ENCODE measurements at places on chromosomes 5 and 9.

DNA sequence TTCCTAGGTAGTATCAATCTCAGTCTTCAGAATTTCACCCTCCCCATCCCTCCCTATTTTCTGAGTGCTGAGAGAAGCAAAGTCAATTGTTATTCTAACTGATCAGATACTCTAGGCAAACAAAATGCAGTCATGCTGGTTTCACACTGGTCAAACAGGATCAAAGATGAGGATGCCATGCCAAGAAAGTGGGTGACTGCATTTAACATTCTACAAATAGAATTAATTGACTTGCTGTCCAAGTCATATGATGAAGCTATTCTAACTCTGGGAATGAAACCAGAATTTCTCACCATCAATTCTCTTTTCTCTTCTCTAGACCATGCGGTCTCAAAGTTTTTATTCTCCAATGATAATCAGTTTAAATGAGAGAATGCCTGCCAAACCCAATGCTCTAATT lies 112.5 kb downstream of the CTNND2 start:
- DNase-seq = no peak

DNA sequence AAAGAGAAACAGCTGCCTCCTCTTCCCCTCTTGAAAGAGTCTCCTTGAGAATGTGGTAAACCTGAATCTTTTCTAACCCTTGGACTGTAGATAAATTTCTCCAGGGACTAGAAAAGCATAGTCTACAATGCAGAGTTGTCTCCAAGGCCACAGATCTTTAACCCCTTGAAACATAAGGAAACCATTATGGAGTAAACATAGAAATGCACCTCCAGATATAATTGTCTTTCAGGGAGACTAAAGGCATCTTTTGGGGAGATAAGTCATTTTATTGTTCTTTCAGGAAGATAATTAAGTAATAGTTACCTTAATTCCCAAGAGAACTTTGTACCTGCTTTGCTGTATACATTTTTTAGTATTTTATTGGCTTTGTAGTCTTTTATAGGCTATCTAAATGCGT lies 373.6 kb upstream of the GRIA1 start:
- DNase-seq = no peak

GRCh38 chr9:131774636-131775035 lies 34.8 kb upstream of the RAPGEF1 start:
- no peak for DNase-seq

DNA sequence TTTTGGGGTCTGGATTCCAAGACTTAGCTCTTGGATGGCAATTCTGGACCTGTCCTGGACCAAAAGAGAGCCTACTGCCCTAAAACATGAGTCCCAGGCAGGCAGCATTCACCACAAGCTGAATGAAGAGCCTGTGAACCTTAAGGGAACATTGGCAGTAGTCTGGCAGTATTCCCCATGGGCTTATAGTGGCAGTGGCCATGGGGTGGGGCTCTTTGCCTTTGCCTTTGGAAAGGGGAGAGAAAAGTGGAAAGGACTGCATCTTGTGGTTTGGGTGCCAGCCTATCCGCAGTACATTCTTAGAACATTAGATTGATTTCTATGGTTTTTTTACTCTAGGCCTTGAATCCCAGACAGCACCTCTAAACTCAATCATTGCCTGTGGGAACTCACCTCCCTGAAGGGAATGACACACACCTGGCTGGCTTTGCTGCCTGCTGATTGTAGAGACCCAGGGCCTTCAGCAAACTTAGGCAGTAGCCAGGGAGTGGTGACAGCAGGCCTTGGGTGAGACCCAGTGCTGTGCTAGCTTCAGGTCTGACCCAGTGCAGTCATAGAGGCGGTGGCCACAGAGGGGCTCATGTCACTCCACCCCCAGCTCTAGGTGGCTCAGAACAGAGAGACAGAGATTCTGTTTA lies 216.3 kb downstream of the CETN3 start:
- DNase-seq = no peak

- peak; percentile 53 for DNase-seq
These were observed 115.4 kb upstream of the GNA14 start for GRCh38 chr9:77763566-77763965.

DNA sequence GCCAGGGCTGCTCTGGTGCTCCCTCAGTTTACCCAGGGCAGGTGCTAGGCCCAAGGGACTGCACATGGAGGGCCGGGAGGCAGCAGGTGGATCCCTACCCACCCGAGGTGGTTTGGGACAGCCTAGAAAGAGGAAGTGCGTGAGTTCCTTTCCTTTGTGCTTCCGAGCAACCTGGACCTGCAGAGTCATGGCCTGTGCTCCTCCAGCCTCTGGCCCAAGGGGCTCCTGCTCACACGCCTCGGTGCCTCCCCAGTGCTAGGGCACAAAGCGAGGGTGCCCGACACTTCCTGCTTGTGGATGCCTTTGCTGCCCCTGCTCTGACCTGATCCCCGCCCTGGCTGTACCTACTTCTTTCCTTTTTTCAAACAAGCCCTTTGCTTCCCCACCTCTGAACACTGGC lies 79.3 kb downstream of the RXRA start:
- no peak for DNase-seq

GRCh38 chr5:143470120-143470519 lies 66.6 kb upstream of the NR3C1 start:
- no peak for DNase-seq

DNA sequence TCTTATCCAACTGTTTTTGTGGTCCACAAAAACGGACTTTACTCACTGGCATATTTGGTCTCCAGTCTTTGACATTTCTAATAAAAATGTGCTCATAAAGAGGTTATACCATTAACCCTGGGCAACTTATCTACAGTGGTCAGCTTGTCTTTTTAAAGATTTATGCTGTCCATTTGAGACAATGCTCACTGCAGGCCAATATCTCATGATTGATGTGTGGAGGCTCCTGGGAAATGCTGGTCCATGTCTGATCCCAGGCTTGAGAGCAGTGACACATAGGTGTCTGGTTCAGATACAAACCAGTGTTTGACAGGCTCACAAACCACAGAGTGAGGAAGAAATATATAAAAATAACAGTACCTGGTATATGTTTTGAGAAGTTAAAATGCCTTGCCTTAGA lies 180.7 kb downstream of the TARS1 start:
- no peak for DNase-seq

- DNase-seq = no peak
These were observed 26.6 kb downstream of the KCNT1 start for GRCh38 chr9:135728436-135729110.

- DNase-seq = no peak
These were observed 41.1 kb downstream of the NFX1 start for GRCh38 chr9:33331377-33331891.
